Body of pancreas (tissue), 4 donors: ENCODE measurements at places on chromosomes 2 and 18. TPM values are rescaled to one million over a fixed set of nuclear protein-coding genes. Genes with fewer than 3 reads are reported as not detected.

Gene CD8B
- total RNA-seq = 5.7 TPM

Gene TMEM178A
- 7.8 TPM for total RNA-seq

Gene NT5DC4
- not detected for total RNA-seq

Gene SLC4A5
- 8.3 TPM for total RNA-seq

Gene MC5R
- total RNA-seq = not detected

Gene AQP12B
- total RNA-seq = 328 TPM

Gene TRABD2A
- total RNA-seq = 0.52 TPM

Gene PARD6G
- total RNA-seq = 2.6 TPM

Gene SFT2D3
- total RNA-seq = 11.2 TPM

Gene PROKR1
- not detected for total RNA-seq

Gene MBP
- 17.4 TPM for total RNA-seq

Gene CHAC2
- 5.9 TPM for total RNA-seq

Gene FAM161A
- 3.0 TPM for total RNA-seq

Gene HMSD
- not detected for total RNA-seq

Gene UGT1A4
- total RNA-seq = 3.3 TPM

Gene NT5C1B
- total RNA-seq = not detected

Gene ABCB6
- total RNA-seq = 10.5 TPM

Gene PLEKHH2
- total RNA-seq = 10.4 TPM

Gene IL1B
- total RNA-seq = 1.3 TPM

Gene KLHL29
- 4.4 TPM for total RNA-seq

Gene TUBB8B
- total RNA-seq = not detected

Gene SLC20A1
- total RNA-seq = 20.5 TPM

Gene SCG2
- 13.0 TPM for total RNA-seq

Gene LDAH
- 10.6 TPM for total RNA-seq

Gene RAMP1
- total RNA-seq = 74.2 TPM

Gene UBE2F
- total RNA-seq = 67.7 TPM

Gene RNF125
- 2.6 TPM for total RNA-seq

Gene DAW1
- total RNA-seq = not detected

Gene GPR35
- total RNA-seq = 0.33 TPM

Gene ALPG
- total RNA-seq = not detected

Gene C2orf92
- 21.3 TPM for total RNA-seq

Gene TMEM247
- total RNA-seq = not detected

Gene CAPN10
- total RNA-seq = 16.3 TPM

Gene NGEF
- total RNA-seq = 7.0 TPM

Gene ATL2
- 62.6 TPM for total RNA-seq

Gene RGPD4
- not detected for total RNA-seq

Gene CFC1
- 16.1 TPM for total RNA-seq

Gene OST4
- total RNA-seq = 129 TPM

Gene POTEE
- total RNA-seq = not detected

Gene FOXI3
- not detected for total RNA-seq

Gene PRKAG3
- total RNA-seq = not detected

Gene IFIH1
- 13.2 TPM for total RNA-seq

Gene ASB18
- total RNA-seq = not detected

Gene STK25
- 129 TPM for total RNA-seq

Gene CKAP2L
- total RNA-seq = under 0.01 TPM
